Spinal cord (tissue), 10 donors: ENCODE measurements at places on chromosomes 3 and 15. TPM values are rescaled to one million over a fixed set of nuclear protein-coding genes. Genes with fewer than 3 reads are reported as not detected.
A peak's percentile ranks its signal among the peaks of the same experiment; 100 is the strongest.

DNA sequence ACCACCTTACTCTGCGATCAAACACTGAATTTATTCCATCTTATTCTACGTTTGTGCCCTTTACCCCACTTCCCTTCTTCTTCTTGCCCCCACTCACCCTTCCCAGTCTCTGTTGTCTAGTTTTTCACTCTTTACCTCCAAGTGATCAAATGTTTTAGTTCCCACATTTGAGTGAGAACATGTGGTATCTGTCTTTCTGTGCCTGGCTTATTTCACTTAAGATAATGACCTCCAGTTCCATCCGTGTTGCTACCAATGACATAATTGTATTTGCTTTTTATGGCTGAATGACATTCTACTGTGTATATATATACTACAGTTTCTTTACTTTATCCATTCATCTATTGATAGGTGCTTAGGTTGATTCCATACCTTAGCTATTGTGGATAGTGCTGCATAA lies 78.8 kb downstream of the PDCD6IP start:
- no peaks in the 10 kb centered on the region for H3K27me3 ChIP-seq
- no peaks in the 10 kb centered on the region for H3K4me1 ChIP-seq
- no peak for DNase-seq
- no peaks in the 10 kb centered on the region for H3K36me3 ChIP-seq

GRCh38 chr3:86794361-86795065 lies 196.4 kb downstream of the VGLL3 start:
- H3K36me3 ChIP-seq: no peaks in the 10 kb centered on the region
- H3K4me3 ChIP-seq: no peak overlapping the region
- H3K4me1 ChIP-seq: no peaks in the 10 kb centered on the region
- H3K27ac ChIP-seq: peak overlapping the region; percentile 55
- no peak for DNase-seq

DNA sequence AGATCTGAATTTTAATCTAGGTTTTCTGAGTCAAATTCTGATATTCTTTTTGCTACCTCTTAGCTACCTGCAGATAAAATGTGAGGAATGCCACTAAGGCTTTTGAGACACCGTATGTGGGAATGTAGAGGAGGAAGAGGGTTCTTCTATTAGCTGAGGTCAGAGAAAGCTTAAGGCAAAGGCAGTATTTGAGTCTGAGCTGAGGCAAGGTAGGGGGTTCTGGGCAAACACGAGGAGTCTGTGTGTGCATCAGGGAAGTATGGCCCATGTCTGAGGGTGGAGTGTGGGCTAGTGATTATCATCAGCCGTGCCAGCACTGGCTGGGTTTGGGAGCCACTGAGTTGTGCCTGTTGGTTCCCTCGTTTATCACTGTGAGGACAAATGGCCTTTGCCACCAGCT lies 181.1 kb downstream of the SOX2 start:
- no peaks in the 10 kb centered on the region for H3K4me1 ChIP-seq
- H3K27me3 ChIP-seq: no peaks in the 10 kb centered on the region
- no peak for DNase-seq
- no peak overlapping the region for H3K4me3 ChIP-seq
- no peak overlapping the region for H3K27ac ChIP-seq
- no peaks in the 10 kb centered on the region for H3K36me3 ChIP-seq

- H3K4me3 ChIP-seq: no peak overlapping the region
- H3K27ac ChIP-seq: peak overlapping the region; percentile 85
- DNase-seq: no peak
- H3K36me3 ChIP-seq: peaks cover 25% of the 10 kb centered on the region
- no peaks in the 10 kb centered on the region for H3K27me3 ChIP-seq
Measured at GRCh38 chr3:49805367-49805782, 2.3 kb downstream of the INKA1 start.

DNA sequence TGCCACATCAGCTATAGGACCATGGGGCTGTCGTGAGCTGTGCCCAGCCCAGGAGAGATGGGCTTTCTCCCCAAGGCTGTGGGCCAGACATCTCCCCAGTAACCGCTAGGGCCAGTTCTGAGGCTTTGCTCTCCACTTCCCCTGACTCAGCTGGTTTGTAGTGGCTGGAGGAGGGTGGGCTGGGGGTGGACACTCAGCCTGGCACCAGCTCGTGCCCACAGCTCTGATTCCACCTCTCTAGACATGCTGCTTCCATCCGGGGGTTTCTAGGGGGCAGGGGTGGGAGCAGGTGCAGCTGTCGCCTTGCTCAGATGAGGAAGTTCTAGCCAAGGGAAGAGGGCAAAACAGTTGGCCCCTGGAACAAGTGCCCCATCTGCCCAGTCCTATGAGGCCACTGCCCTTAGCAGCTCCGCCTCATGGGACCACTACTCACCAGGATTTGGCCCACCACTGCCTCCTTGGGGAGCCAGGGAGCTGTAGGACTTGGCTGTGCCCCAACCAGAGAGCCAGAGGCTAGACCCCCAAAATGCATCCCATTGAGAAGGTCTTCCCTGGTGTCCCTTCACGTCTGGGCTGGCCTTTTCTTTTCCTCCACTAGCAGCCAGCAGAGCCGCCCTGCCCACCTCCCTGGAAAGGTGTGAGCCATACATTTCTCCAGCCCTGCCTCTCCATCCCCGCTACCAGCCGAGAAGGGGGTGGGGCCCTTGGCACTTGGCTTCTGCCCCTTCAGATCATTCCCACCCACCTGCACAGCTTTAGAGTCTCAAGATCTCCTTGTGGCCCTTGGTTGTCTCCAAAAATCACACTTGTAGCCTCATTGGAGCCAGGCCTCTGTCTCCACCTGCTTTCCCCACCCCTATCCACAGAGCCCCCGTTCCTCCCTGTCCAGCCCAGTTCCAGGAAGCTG lies 9.9 kb downstream of the GLYCTK start:
- H3K4me3 ChIP-seq: peak overlapping the region; percentile 54
- peak; percentile 16 for DNase-seq
- peaks cover 26% of the 10 kb centered on the region for H3K36me3 ChIP-seq
- peaks cover 83% of the 10 kb centered on the region for H3K4me1 ChIP-seq
- peak overlapping the region; percentile 78 for H3K27ac ChIP-seq
- H3K27me3 ChIP-seq: no peaks in the 10 kb centered on the region

FANCD2OS gene
- not detected for total RNA-seq

GRK7 gene
- total RNA-seq: 0.20 TPM
